Metanephros (tissue), 2 donors: ENCODE measurements at places on chromosomes 5 and 9. TPM values are rescaled to one million over a fixed set of nuclear protein-coding genes. Genes with fewer than 3 reads are reported as not detected.

ZCCHC9 gene
- 16.8 TPM for total RNA-seq

EQTN gene
- 1.4 TPM for total RNA-seq

RAB24 gene
- total RNA-seq = 26.7 TPM

CER1 gene
- total RNA-seq = 1.1 TPM

ATOX1 gene
- total RNA-seq = 80.5 TPM

DRD1 gene
- total RNA-seq = not detected

ENG gene
- total RNA-seq = 76.0 TPM

SPARC gene
- total RNA-seq = 1,386 TPM

PCSK5 gene
- 25.0 TPM for total RNA-seq

FBP2 gene
- 26.9 TPM for total RNA-seq
